DMS 273 treated with DMSO at 0.1 percent for 48 hours (cell line): ENCODE measurements at places on chromosomes 13 and 19.
A peak's percentile ranks its signal among the peaks of the same experiment; 100 is the strongest.

GRCh38 chr19:1470305-1471009 lies 8.6 kb downstream of the C19orf25 start:
- peak; percentile 21 for DNase-seq

DNA sequence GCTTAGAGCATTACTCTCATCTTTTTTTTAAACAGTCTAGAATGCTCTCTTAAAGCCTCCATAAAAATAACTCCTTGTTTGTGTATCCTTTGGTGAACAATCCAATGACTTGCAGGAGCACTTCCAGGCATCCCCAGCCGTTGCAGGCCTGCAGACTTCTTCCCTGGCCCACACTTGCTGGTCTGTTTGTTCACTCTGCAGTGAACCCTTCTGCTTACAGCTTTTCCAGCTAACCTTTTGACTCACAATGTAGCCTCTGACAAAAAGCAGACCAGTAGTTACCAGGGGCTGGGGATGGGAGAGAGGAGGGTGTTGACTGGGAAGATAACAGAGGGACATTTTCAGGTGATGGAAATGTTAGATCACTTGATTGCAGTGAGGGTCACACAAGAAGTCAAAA lies 9.1 kb downstream of the GPR42 start:
- no peak for DNase-seq

GRCh38 chr13:63449550-63449949 lies 2033.9 kb upstream of the PCDH20 start:
- DNase-seq, result no peak

DNA sequence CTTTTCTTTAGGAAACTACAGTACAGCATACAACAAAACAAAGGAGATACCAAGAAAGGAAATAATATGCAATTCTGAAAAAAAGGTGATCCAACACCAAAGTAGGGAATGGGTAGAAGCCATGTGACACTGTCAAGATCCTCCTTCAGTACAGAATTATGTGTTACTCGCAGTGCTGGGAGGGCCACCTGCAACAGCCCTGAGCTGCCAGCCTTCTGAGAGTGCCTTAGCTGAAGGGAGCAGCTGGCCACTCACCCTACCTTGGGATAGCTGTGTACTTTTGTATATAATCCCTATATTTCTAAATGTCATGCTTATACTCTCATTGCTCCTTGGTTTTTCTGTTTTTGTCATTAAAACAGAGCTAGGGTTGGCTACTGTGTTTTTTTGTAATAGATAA lies 1518.2 kb upstream of the PCDH20 start:
- no peak for DNase-seq

DNA sequence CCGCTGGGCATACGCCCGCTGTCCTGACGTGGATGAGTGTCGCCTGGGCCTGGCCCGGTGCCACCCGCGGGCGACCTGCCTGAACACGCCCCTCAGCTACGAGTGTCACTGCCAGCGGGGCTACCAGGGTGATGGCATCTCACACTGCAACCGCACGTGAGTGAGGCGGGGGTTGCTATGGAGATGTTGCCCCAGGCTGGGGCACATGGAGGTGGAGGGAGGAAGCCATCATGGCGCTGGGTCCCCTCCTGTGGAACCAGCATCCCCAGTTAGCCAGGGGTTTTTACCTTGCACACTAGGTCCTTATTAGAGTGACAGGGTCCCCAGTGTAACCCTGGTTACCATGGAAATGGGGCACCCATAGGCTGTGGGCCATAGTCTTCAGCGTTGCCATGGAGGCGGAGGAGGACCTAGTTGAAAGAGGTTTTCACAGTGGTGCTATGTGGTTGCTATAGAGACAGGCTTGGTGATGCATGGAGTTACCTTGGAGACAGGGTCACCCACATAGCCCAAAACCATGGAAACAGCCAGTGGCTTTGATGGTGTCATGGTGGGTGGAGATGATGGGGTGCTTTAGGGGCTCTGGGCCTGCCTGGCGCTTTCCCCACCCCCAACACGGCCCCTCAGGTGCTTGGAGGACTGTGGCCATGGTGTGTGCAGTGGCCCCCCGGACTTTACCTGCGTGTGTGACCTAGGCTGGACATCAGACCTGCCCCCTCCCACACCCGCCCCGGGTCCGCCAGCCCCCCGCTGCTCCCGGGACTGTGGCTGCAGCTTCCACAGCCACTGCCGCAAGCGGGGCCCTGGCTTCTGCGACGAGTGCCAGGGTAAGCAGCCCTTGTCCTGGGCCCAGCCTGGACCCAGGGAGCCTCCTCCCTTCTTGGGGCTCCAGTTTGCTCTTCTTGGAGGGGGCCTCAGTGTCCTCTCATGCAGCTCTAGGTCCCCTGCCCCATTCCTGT lies 27.1 kb downstream of the MEGF8 start:
- no peak for DNase-seq

DNA sequence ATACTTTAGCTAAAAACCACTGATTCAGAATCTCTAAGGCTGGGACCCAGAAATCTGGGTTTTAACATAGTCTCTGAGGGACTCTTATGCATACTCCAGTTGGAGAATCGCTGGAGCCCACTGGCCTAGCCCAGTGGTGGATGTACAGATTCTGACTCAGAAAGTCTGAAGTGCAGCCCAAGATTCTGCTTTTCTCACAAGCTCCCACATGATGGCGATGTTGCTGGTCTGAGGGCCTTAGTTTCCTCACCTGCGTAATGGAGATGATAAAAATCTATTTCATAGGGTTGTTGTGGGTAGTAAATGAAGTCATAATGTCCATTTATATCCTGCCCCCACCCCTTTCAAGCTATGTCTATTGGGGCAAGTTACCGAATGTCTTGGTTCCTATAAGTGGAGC lies 7.7 kb upstream of the CDADC1 start:
- no peak for DNase-seq

DNA sequence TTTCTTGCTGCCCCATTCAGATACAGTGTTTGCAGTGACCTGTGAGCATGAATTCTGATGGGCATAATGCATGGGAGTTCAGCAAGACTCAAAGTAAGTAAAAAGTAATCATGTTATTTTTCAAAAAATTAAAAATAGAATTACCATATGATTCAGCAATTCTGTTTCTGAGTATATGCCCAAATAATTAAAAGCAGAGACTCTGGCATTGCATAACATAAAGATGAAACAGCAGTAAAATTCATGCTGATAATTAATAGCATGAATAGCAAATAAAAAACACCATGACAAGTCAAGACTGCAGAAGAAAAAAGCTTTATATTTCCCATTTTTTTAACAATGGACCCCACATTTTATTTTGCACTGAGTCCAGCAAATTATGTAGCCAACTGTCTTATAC lies 21.3 kb downstream of the RNF6 start:
- no peak for DNase-seq

- DNase-seq, result no peak
Observed at GRCh38 chr13:65940720-65941119, 1289.4 kb downstream of the PCDH9 start.

- DNase-seq, result no peak
Observed at GRCh38 chr13:43676320-43676719, 110.5 kb downstream of the ENOX1 start.

- DNase-seq, result no peak
Observed at GRCh38 chr19:35975608-35976214, 19.3 kb upstream of the SDHAF1 start.
